ENCODE measurements at places on chromosomes 2 and 18.
A peak's percentile ranks its signal among the peaks of the same experiment; 100 is the strongest.

- peaks cover 29% of the 10 kb centered on the region for H3K27me3 ChIP-seq
- DNase-seq: no peak
- H3K4me1 ChIP-seq: peaks cover 12% of the 10 kb centered on the region
- H3K27ac ChIP-seq: no peak overlapping the region
Observed at GRCh38 chr18:50558157-50558556, 1.7 kb upstream of the MAPK4 start.

DNA sequence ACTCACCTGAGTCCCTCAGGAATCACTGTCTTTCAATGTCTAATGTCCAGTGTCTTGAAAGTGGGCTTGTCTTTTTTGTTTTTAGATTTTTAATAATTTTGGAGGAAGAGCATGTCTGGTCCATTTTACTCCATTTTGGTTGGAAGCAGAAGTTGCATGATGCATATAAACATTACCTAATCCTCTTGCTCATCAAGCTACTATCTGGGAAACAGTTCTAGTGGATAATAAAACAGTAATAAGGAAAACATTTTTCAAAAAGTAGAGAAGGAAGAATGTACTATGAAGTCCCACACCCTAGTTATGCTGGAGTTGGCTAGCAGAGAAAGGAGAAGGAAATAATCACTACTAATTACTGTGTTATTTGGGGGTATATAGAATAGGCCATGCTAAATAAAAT, 263.7 kb downstream of the ETAA1 start:
- no peaks in the 10 kb centered on the region for H3K36me3 ChIP-seq
- no peaks in the 10 kb centered on the region for H3K4me1 ChIP-seq
- no peaks in the 10 kb centered on the region for H3K27me3 ChIP-seq
- no peak overlapping the region for H3K27ac ChIP-seq
- DNase-seq: no peak
- no peak overlapping the region for H3K4me3 ChIP-seq

- no peak overlapping the region for H3K4me3 ChIP-seq
- H3K4me1 ChIP-seq: no peaks in the 10 kb centered on the region
- H3K27me3 ChIP-seq: no peaks in the 10 kb centered on the region
- DNase-seq: no peak
- no peak overlapping the region for H3K27ac ChIP-seq
Observed at GRCh38 chr18:25434745-25435144, 82.8 kb upstream of the ZNF521 start.

GRCh38 chr2:206728277-206729199, 10.3 kb upstream of the DYTN start:
- no peak overlapping the region for H3K4me3 ChIP-seq
- no peak for DNase-seq
- H3K4me1 ChIP-seq: no peaks in the 10 kb centered on the region
- no peaks in the 10 kb centered on the region for H3K36me3 ChIP-seq
- no peak overlapping the region for H3K27ac ChIP-seq

- no peak for DNase-seq
- no peak overlapping the region for H3K27ac ChIP-seq
- peaks cover 29% of the 10 kb centered on the region for H3K36me3 ChIP-seq
- H3K27me3 ChIP-seq: no peaks in the 10 kb centered on the region
- H3K4me1 ChIP-seq: peaks cover 42% of the 10 kb centered on the region
Observed at GRCh38 chr2:46169467-46169866, 127.7 kb upstream of the EPAS1 start.

DNA sequence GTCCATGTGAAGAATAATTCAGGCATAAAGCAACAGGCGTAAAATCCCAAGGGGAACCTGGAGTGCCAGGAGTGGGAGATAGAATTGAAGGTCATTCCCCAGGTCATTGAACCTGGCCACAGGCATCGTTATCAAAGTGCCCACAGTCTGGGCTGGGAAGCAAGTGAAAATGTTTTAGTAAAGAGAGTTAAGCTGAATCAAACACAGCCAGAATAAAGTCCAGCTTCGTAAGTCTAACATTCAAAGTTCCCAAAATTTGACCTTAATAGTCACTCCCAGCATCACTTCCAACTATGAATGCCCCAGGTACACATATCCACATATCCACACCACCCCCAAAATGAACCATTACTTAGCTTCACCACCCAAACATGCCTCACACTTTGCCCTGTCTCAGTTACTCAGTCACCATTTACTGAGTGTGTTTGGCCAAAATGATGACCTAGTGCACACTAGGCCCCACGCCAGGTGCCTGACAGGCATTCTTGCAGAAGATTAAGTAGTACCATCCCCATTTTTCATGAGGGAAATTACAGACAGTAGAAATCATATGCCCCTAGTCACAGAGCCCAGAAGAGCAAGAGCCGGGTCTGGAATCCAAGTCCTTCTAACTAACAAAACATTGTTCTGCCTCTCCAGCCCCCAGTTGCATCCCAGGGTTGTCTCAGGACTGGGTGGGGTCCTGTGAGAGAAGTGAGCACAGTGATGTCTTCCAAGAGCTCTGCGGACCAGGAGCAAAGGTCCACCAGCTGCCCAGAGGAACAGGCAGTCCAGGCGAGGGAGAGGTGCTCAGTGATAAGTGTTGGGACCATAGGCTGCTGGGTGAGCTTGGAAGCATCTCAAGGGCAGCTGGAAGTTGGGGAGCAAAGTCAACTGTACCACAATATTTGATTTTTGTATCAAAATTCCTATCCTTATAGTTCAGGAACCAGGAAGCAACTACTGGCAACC, 65.2 kb upstream of the MYCN start:
- H3K4me1 ChIP-seq: no peaks in the 10 kb centered on the region
- H3K27ac ChIP-seq: no peak overlapping the region
- H3K4me3 ChIP-seq: no peak overlapping the region

DNA sequence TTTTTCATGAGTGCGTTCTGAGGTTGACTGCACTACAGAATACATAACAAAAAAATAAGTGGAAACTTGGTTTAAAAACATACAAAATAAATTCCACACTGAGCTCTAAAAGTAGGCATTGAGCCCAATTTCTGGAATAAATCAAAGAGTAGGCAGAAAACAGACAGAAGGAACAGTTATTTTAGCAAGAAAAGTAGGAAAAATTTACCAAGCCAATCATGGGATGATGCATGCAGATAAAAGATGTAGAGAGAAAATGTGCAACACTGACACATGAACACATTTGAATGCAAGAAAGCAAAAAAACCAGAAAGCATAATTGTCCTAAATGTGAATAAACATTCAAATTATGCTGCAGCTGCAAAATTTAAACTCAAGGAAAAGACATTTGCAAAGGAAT, 308.3 kb downstream of the DLGAP1 start:
- no peaks in the 10 kb centered on the region for H3K27me3 ChIP-seq
- H3K4me1 ChIP-seq: no peaks in the 10 kb centered on the region
- no peak for DNase-seq
- no peak overlapping the region for H3K27ac ChIP-seq
- no peak overlapping the region for H3K4me3 ChIP-seq

GRCh38 chr2:65728477-65729180, 296.2 kb upstream of the SPRED2 start:
- H3K4me1 ChIP-seq: no peaks in the 10 kb centered on the region
- H3K36me3 ChIP-seq: no peaks in the 10 kb centered on the region
- H3K4me3 ChIP-seq: no peak overlapping the region
- no peak for DNase-seq

GRCh38 chr2:224165901-224166319, 126.8 kb upstream of the SERPINE2 start:
- H3K27ac ChIP-seq: no peak overlapping the region
- DNase-seq: no peak
- no peaks in the 10 kb centered on the region for H3K4me1 ChIP-seq
- H3K36me3 ChIP-seq: no peaks in the 10 kb centered on the region
- H3K27me3 ChIP-seq: no peaks in the 10 kb centered on the region

GRCh38 chr2:119259296-119259860, 35.7 kb downstream of the STEAP3 start:
- H3K27me3 ChIP-seq: no peaks in the 10 kb centered on the region
- no peak for DNase-seq
- H3K36me3 ChIP-seq: no peaks in the 10 kb centered on the region
- no peak overlapping the region for H3K27ac ChIP-seq

GRCh38 chr2:158905784-158906183, 62.7 kb upstream of the TANC1 start:
- H3K27ac ChIP-seq: no peak overlapping the region
- no peaks in the 10 kb centered on the region for H3K36me3 ChIP-seq
- DNase-seq: no peak
- H3K27me3 ChIP-seq: no peaks in the 10 kb centered on the region

DNA sequence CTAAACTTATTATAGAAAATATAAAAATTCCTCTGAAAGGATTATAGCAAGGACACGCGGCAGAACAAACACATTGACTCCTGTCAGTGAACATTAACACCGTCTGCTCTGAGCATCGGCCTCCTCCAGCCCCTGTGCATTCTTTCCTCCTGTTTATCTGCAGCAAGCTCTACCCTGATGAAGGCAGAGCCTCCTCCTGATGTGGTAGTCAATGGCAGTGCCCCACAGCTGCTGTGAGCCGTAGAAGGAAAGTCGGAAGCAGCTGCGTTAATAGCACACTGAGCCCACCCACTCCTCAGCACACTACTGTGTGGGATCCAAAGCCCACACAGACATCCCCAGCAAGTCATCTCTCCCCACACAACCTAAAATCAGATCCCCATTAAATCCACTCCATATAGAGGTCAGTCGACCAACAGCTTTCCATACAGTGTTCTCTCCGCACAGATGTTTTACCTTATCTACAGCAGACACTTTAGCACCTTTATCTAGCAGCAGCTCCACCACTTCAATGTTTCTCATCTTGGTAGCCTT, 41.0 kb downstream of the KIDINS220 start:
- H3K27me3 ChIP-seq: no peaks in the 10 kb centered on the region
- peaks cover 91% of the 10 kb centered on the region for H3K36me3 ChIP-seq
- H3K4me3 ChIP-seq: no peak overlapping the region

GRCh38 chr2:73291461-73292315, 1.7 kb downstream of the EGR4 start:
- DNase-seq: peak; percentile 47
- peaks cover 94% of the 10 kb centered on the region for H3K27me3 ChIP-seq
- peak overlapping the region; percentile 25 for H3K4me3 ChIP-seq

DNA sequence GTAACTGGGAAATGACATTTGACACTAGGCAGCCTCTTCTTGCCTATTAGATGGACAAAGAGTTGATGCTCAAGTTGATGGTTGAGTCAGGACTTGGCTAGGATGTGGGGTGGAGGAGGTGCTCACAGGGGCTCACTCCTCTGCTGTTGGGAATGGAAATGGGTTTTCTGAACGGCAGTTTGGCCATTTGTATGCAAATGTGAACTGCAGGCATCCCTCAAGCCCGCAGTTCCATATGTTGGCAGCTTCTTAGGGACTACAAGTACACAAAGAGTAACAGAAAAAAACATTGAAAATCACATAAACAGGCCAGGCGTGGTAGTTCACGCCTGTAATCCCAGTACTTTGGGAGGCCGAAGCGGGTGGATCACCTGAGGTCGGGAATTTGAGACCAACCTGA, 80.8 kb downstream of the INPP5D start:
- no peak overlapping the region for H3K27ac ChIP-seq
- H3K36me3 ChIP-seq: peaks cover 27% of the 10 kb centered on the region
- H3K4me1 ChIP-seq: no peaks in the 10 kb centered on the region
- H3K4me3 ChIP-seq: no peak overlapping the region

DNA sequence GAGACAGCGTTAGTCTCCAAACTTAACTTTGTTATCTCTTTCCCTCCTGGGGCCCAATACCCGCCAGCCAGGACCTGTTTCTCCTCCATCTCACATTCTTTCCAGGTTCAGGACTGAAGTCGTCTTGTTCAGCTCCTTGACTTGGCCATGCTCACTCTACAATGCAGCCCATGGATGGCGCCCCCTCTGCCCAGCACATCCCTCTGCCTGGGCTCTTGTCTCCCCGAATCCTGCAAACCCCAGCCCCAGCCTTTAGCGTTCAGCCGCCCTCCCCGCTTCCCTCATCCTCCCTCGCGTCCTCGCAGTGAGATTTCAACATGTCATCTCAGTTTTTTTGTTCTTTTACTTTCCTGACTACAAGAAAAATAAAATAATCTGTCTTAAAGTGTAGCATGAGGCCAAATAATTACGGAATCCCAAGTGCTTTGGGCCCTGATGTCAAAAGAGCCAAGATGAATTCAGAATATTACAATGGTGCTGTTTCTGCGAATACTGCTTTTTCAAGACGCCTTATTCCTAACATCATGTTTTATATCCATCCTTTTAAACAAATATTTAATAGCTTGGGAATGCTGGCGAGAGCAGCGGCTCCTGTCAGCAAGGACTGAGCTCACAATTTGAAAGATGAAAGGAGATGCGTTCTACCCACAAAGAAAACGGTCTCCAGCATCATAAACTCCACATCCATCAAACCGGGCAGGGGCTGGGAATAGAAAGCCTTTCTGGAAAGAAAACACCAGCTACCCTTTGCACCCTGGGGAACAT, 1.0 kb downstream of the FAM178B start:
- H3K4me1 ChIP-seq: no peaks in the 10 kb centered on the region
- no peaks in the 10 kb centered on the region for H3K36me3 ChIP-seq
- no peaks in the 10 kb centered on the region for H3K27me3 ChIP-seq

DNA sequence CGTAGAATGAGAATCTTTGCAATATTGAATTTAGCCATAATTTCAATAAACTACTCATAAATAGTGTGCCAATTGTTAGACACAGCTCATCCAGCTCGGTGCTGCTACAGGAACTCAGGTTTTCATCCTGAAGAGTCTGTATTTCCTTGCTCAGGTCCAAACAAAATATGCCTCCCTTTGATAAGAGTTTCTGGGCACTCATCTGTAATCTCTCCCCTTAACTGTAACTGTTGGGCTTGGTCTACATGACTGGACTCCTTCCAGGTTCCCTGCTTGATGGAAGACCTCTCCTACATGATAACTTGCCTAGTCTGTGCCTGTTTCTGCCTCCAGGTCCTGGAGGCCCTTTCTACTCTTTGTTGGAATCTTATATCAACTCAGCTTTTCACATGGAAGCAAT, 57.9 kb downstream of the GCA start:
- H3K4me3 ChIP-seq: no peak overlapping the region
- H3K36me3 ChIP-seq: no peaks in the 10 kb centered on the region
- H3K4me1 ChIP-seq: no peaks in the 10 kb centered on the region

DNA sequence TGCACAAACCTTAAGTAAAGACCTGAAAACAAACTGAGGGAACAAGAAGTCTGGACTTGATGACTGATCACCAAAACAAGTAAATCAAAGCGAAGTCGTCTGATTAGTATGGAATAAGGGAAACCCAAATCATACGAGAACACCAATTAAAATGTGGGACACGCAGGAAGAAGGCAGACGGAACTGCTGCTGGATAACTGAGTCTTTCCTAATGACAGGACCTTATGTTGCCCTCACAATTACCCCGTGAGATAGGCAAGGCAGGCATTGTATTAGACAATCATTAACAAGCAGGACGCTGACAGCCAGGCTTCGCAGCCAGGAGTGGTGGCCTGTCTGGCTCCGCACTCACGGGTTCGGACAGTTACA, 614 bp upstream of the COQ10B start:
- H3K27ac ChIP-seq: peak overlapping the region; percentile 100
- DNase-seq: no peak
- H3K4me1 ChIP-seq: peaks cover 16% of the 10 kb centered on the region

- no peaks in the 10 kb centered on the region for H3K27me3 ChIP-seq
- no peak for DNase-seq
- no peaks in the 10 kb centered on the region for H3K4me1 ChIP-seq
- H3K27ac ChIP-seq: no peak overlapping the region
- H3K4me3 ChIP-seq: no peak overlapping the region
Observed at GRCh38 chr2:22855761-22856184, 529.2 kb upstream of the KLHL29 start.
